ENCODE measurements at places on chromosomes 2 and 18. TPM values are rescaled to one million over a fixed set of nuclear protein-coding genes. Genes with fewer than 3 reads are reported as not detected.

Gene HOXD8
- 4.1 TPM for total RNA-seq

Gene STON1
- 0.43 TPM for total RNA-seq

Gene AFF3
- 3.0 TPM for total RNA-seq

Gene AQP12B
- total RNA-seq = not detected

Gene UPP2
- total RNA-seq = not detected

Gene CNRIP1
- 19.8 TPM for total RNA-seq

Gene POTEF
- total RNA-seq = not detected

Gene OSBPL6
- 3.4 TPM for total RNA-seq

Gene B4GALT6
- not detected for total RNA-seq

- no peak for DNase-seq
Observed at GRCh38 chr18:31439807-31440325, 7.7 kb upstream of the DSG3 start.

DNA sequence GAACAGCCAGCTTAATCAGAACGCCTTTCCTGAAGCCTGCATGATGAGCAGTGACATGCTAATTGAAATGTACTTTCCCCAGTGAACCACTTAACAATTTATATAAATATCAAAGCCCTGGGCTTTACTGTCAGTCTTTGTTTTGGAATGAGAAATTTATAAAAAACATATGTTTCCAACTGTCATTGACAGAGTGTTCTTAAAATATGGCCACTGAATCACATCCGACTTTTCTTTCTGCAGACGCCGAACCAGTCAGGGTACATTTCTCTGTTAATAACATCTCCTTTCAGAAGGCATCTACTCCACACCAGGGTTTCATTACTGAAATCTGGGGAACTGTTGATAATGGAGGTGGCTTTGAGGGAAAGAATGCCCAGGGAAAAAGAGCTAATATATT is 343.7 kb downstream of the INSIG2 start:
- DNase-seq = no peak

GRCh38 chr2:120737340-120738101 is 1.9 kb downstream of the GLI2 start:
- DNase-seq = no peak

DNA sequence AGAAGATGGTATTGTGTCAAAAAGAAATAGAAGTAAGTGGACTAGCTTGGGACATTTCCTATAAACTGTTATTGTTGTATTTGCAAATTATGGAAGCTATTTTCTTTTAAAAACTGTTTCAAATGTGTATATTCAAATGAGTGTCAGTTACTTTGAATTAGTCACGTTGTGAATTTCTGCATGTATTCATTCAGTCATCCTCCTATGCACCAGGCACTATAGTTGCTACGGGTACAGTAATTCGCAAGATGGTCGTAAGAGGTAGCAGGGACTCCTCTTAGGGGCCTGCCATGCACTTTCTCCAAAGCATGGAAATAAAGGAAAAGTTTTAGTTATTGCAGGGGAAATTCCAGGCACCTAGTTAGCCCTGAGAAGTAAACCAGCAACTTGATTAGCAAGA is 51.3 kb downstream of the FAM161A start:
- no peak for DNase-seq

GRCh38 chr18:21502661-21503060 is 97.8 kb downstream of the ESCO1 start:
- peak; percentile 67 for DNase-seq

DNA sequence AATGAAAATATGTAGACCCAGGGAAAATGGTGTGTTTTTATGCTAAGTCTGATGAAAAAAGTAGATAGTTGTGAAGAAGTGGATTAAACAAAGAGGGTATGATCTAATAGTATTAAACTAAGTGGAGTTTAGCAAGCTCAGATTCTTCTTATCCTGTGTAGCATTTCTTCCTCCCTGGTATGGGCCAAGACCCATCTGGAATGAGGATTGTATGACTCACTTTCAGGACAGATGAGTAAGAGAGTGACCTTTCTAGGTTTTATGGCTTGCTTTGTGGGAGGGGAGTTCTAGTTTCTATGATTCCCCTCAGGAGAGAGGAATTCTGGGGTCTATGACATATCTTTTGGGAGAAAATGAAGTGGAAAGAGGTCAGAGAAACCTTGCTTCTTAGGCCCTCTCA is 550.1 kb downstream of the SPAG16 start:
- no peak for DNase-seq

DNA sequence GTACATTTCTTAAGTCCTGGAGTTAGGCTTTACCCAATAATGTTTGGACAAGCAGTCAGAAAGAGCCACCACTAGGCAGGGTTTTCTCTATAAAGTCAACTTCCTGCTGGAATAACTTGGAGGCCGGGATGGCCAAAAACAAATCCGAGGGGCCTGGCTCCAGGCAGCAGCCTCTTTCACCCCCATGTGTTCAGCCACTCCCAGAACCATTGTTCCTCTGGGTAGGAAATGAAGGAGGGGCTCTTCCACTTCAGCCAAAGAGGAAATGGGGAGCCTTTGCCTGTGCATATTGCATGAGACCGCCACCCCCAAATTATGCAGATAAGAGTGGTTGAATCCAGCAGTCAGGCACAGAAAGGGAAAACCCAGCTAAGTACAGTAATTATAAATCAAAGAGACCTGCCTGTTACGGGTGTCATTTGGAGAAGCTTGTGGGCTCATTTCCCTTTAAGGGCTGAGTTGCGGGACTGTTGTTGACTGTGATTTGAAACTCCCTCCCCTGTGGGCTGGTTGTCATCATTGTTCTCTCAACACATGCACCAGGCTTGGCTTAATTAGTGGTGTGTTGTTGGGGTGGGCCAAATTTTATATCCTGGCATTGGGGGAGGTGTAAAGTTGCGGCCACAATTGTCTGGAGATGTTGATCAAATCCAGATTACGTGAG is 212.8 kb upstream of the SOX11 start:
- DNase-seq = no peak

DNA sequence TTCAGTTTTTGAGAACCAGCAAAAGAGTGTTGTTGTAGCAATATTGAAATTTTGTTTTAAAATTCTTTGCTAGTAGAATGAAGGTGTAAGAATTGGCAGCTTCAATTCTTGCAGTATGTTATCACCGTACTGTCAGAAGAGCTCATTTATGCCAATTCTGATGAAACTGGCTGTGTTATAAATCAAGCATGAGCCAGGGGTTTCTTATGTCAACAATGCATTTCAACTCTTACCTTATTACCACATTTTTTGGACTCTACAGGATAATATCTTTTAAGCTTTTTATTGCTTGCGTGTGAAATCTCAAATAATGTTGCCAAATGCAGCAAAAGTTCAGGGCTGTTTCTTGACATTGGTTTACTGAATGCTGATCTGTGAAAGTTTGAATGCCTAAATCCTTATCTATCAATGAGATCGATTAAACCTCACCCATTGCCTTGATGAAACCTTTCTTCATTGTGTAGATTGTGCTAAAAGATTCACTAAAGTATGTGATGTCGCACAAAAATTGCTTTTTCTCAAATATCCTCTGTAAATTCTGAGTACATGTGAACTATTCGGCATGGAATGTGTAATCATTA is 1389.3 kb upstream of the ZEB2 start:
- no peak for DNase-seq

DNA sequence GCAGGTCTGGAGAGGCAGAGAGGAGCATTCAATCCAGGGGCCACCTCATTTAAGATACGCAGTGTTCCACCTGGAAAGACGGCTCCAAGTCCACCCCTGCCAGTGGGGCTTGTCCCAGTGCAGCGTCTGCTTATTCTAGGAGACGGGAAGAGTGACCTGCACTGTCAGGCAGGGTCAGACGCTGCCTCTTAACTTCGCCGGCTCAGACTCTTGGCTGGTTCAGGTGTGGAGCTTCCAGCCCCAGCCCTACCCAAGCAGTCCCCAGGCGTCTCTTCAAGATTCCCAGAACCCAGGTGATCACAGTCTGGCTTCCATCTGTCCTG is 208.5 kb downstream of the TFCP2L1 start:
- no peak for DNase-seq

GRCh38 chr2:108637304-108637669 is 82.0 kb upstream of the RANBP2 start:
- DNase-seq = no peak

DNA sequence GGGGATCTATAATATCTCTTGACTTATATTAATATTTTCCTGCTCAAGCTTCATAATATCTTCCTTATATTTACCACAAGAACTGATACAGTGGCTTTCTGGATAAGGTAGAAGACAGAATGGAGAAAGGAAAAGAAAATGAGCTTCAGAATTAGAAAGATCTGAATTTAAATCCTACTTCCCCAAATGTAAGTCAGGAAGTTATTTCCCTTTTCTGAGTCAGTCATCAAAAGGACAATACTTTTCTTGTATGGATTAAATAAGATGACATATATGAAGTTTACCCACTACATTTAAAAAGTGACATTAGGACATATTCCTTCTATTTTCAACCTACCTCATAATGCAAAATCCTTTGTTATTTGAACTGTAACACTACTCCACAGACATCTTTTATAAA is 19.0 kb downstream of the KRCC1 start:
- no peak for DNase-seq

- DNase-seq = no peak
Observed at GRCh38 chr18:32893915-32894314, 121.1 kb upstream of the KLHL14 start.

DNA sequence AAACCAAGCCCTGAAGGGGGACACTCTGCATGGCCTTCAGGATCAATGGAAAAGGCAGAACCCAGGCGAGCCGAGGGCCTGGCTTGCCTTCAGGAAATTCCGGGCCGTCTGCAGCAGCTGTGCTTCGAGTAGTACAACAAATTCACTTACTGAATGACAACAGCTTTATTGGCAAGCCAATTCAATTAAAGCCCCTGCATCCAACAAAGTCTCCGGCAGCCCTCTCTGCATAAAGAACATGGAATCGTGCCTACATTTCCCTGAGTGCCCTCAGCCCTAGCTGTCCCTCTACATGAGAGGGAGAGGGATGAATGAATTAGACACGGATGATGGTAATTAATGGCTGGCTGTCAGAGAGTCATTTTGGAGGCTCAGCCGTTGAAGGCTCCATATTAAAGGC is 189.0 kb downstream of the BCL11A start:
- peak; percentile 1 for DNase-seq

- no peak for DNase-seq
Observed at GRCh38 chr2:200379481-200380090, 73.1 kb downstream of the SPATS2L start.

DNA sequence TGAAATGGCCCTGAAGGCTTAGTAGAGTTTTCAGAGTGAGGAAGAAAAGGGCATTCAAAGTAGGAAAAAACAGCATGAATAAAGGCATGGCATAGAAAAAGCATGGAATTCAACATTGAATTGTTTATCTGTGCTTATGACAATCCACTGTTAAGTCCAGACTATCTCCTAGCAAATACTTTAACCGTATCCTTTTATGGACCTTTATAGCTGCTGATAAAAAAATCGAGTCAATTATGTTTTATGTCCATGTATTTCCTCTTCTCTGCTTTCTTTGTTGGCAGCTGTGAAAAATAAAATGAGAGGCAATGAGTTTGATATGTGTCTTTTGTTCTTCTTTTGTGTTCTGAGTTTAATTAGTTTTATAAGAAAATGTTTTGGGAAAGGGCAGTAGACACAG is 70.4 kb downstream of the TDRD15 start:
- DNase-seq = no peak

DNA sequence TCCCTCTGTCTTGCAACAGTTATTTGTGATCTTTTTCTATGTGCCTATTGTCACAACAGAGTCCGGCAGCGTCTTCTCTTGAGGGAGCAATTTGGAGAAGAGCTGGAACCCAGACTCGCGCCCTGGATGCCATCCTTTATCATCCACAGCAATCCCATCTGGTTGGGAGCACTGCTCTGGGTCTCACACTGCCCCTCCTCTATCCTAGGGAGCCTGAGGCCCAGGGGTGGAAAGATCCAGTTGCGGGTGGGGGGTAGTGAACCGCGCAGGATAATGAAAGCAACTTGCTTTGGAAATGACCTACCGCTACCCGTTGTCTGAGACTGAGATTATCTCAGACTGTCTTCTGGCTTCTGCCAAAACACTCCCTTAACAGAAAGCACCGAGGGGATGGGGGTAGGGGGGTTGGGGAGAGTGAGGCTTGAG is 713 bp downstream of the WBP1 start:
- no peak for DNase-seq

- DNase-seq = no peak
Observed at GRCh38 chr2:7430421-7430868, 513.2 kb downstream of the RNF144A start.

DNA sequence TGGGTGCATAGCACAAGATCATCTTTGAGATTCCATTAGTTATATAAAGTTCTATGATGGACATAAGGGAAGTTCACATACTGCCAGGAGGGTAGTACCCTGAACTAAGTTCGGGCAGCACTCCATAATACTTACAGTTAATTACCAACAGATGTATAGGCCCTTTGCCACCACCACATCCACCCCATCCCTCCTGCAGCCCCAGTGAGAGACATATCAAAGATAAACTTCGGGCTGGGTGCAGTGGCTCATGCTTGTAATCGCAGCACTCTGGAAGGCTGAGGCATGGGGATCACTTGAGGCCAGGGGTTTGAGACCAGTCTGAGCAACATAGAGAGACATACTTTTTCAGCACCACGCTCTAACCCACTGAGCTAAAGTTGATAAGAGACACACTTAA is 46.4 kb upstream of the NPAS2 start:
- no peak for DNase-seq

DNA sequence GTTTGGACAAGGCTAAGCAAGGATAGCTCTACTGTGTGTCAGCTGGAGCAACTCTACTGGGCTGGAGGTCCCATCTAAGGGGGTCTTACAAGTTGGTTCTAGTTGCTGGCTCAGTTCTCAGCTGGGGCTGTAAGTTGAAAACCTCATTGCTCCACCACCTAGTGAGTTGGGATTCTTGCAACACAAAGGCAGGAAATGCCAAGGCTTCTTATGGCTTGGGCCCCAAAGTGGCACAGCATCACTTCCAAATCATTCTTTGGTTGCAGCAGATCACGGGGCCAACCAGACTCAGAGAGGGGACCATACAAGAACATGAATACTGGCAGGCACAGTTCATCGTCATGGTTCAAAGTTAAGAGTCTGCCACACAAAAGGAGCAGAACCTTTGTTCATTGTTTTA is 332.7 kb downstream of the LRRTM1 start:
- DNase-seq = no peak

DNA sequence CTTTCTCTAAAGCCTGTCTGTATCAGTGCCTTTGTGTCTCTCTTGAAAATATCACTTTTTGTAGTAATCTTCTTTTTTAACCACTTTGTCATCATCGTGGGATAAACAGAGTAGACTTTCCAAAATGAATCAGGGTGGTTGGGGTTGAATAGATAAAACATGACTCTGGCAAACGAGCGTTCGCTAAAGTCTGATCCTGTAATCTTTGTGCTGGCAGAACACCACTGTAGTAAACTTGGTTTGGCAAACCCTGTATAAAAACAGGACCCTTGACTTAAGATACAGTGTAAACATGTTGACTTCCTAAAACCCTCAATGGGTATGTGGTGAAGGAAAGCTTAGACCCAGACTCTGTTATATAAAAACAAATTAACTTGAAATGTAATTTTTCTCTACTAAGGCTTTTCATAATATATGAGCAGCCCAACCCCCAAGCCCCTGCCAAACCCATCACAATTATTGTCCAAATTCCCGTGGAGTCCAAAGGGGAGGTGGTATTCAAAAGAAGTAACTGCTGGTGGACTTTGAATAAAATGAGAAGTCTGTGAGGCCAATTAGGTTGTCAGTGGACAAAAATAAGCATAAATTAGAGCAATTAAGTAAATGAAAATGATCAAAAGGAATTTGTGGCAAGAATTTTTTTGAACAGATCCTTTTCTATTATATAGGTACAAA is 52.2 kb downstream of the COLEC12 start:
- DNase-seq = no peak
